ENCODE measurements at places on chromosomes 7 and 10.
A peak's percentile ranks its signal among the peaks of the same experiment; 100 is the strongest.

GRCh38 chr10:15201589-15202300 is 33.3 kb upstream of the NMT2 start:
- DNase-seq, result no peak

- DNase-seq, result no peak
Observed at GRCh38 chr7:19011212-19011611, 106.2 kb downstream of the TWIST1 start.

DNA sequence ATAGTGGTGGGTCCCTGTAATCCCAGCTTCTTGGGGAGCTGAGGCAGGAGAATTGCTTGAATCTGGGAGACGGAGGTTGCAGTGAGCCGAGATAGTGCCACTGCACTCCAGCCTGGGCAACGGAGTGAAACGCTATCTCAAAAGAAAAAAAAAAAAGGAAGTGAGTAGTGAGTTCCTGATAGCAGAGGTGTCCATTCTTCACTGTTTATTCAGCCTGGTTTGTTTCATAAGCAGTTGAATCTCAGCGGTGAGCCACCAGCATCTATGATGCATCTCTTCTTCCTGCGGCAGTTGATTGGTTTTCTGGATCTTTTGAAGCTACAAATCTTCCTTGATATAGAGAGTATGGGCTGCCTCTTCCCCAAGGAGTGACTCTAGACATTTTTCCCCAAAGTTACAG is 316.1 kb upstream of the MTPN start:
- DNase-seq, result no peak

DNA sequence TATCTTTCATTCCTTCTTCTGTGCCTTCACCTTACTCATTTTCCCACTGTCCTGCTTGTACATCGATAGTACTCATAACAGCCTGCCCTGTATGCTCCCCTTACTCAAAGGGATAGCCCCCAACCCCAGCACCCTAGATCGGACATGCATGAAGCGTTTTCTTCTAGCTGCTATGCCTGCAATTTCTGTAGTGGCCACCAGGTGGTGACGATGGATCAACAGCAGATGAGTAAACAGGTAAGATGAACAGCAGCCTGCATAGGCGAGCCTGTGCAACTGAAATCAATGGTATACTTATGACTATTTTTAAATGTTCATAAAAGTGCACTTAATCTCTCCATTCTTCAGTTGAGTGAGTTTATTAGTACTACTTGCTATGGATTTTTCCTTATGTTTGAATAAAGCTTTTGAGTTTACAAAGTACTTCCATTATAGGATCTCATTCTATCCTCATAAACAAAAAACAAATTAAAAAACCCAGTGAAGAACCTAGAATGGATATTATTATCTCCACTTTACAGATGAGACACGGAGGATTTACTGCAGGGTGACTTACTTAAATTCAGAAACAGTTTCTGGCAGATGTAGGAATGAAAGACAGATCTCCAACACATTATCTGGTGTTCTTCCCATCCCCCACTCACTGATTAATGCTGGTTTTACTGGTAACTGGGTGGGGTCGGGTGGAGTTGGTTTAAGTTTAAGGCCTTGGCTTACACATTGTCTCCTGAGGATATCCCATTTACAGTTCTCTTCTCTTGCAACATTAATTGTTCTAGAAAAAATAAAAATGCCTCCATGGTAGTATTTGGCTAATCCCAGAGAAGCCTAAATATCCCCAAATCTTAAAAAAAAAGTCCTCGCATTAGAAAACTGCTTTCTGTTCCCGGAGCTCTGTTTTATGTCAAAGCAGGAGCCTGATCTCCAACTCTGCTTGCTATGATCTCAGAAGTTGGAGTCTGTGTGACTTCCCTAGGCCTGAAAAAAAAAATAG is 222.1 kb downstream of the GLI3 start:
- DNase-seq, result peak; percentile 41

DNA sequence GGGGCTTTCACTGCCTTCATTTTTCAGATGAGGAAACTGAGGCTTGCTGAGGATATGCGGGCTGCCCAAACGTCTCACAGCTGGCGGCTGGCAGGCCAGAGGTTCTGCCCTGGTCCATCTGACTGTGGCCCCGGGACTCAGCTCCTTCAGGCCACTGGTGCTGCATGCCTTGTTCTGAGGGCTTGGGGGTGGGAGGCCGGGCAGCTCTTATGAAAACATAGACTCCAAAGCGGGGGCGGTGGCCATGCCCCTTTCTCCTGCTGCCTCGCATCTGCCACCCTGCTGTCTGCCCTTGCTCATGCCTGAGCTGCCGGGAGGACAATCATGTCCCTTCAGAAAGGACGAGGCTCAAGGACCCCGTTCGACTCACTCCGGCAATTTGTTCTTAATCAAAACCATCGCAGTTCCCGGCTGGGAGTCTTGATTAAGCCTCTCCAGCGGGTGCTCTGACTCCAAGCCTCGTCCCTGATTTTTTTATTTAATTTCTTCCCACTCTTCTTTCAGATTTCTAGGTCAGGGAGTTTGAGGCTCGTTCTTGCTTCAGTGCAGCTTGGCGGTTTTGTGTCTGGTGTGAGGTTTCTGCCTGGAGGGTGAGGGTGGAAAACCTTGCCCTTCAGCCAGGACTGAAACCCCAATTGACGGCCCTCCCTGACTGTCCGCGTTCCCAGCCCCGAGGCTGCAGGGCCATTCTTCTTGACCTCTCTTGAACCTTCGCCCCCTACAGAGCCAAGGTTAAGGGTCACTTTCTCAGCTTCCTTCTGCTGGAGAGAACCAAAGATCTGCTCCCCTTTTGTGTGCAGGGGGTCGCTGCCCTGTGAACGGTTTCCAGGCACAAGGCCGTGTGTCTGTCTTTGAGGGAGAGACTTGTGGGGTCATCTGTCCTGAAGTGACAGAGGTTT is 120.8 kb downstream of the DNAJB6 start:
- DNase-seq, result no peak

DNA sequence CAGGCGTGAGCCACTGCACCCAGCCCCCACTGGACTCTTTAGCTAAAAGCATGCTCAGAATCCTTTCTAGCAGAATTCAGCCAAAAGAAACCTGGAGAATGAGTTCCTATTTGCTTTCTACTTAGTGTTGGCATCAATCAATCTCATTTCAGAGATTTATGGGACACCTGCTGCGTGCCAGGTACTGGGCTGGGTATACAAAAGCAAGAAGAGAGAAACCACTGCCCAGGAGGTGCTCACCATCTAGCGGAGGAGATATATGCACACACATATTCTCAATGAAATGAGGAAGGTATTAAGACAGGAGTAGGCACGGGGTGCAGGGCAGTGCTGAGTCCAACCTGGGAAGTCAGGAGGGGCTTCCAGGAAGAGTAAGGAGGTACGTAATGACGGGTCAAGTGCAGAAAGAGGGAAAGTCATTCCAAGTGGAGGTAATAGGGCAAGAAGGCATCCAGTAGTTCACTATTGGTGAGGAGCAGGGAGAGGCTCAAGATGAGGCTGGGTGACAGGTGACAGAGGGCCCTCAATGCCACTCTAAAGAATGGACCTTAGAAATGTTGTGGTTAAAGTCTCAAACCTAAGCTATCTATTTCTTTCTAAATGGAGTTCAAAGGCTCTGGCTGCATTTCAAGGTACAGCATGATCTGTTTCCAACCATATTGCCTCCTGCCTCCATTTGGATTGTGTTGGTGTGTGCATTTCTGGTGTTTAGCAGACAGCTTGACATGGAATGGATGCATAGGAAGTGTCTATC is 22.1 kb downstream of the ABLIM1 start:
- peak; percentile 80 for DNase-seq

DNA sequence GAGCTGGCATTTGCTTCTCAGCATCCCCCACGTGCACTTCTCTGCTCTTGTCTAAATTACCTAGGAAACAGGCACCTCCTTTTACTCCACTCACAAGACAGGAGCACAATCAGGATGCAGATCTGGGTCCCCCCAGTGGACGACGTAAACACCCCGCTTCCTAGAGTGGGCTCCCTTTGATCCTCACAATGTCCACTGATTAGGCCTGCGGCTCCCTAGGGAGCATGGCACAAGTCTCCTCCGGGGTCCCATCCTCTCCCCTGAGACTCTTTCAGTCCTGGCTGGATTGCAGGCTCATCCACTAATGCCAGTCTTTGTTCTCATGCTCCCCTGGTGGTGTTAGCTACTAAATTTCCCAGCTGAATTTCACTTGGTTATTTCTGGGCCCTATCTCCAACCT is 98.3 kb downstream of the GLI3 start:
- DNase-seq, result no peak

GRCh38 chr7:31340603-31341002 is at the start of gene NEUROD6:
Gene NEUROD6, minus strand, starts transcription at chr7:31340726. Its CDS starts 1,458 bp downstream, at chr7:31339268.
- peak; percentile 15 for DNase-seq

- no peak for DNase-seq
Observed at GRCh38 chr7:95874541-95875265, 102.3 kb downstream of the DYNC1I1 start.

- DNase-seq, result peak; percentile 90
Observed at GRCh38 chr7:130473876-130474275, 18.0 kb upstream of the MEST start.

GRCh38 chr10:15313843-15314242 is 57.2 kb downstream of the FAM171A1 start:
- no peak for DNase-seq

DNA sequence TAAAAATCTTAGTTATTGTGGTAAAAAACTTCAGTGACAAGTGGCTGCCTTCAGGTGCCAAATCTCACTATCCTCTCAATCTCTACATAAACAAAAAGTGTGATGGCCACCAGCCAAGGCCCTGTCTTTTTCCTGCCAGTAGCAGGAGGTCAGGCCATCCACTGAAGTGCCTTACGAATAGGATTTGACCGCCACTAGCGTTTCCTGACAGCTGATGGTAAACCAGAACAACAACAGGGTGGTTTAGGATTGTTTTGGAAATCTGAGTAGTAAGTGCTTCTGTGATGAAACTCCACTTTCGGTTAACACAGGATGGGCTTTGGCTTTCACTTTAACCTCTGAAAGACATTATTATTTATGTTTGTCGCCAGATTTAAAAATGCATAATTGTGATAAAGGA is 55.7 kb upstream of the OGDHL start:
- DNase-seq, result no peak

DNA sequence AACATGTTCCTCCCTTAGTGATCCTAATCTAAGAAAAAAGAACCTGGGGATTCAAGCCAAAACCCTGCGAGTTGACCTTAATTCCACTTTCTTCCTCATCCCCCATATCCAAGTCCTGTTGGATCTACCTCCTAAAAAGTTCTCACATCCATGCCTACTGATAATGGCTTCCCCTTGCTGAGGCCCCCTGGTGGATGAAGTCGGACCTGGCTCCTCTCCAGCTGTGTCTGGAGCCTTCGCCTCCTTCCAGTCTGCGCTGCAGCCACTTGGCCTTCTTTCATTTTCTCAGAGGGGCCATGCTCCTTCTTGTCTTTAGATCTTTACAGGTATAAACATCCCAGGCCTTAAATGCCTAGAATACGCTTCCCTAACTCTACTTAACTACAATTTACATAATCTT is 8.1 kb downstream of the PDE1C start:
- peak; percentile 8 for DNase-seq

DNA sequence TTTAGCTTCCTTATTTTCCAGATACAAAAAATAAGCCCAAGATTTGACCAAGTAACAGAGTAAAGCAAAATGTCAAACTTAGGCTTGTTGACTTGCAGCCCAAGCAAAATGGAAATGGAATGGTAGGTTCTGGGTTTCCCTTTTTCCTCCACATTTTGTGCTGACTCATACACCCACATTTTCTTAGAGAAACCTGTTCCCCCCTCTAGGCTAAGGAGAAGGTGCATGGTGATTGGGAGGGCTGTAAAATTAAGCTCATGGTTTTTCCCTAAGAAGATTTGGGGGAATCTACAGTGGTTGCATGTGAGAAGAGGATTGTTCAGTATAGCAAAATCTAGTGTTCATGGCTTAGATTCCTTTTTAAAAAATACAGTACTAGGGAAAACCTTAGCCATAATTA is 127.4 kb downstream of the ARL4A start:
- DNase-seq, result no peak

DNA sequence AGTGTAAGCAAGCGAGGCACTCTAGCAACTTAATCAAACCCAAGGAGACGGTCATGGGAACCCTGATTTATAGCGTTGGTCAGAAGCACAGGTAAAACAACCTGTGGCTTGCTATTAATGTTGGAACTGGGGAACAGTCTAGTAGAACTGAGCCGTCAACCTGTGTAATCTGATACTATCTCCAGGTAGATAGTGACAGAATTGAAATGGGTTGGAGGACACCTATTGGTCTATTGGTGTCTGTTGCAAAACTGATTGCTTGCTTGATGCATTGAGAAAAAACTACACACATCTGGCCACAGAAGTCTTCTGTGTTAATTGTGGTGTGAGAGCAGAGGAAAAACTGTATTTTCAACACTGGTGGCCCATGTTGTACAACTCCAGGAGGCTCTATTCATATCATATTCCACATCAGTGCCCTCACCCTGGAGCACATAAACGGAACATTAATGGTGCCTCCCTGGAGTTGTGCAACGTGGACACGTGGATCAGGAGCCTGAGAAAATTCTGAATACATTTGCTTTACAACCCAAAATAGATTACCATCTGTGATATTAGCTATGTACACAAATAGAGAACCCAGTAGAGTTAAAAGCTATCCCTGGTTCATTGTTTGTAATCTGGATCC is 112.2 kb downstream of the MYO3A start:
- DNase-seq, result no peak

Measured in NCI-H1417 (cell line).